ENCODE measurements at places on chromosomes 3 and 15. TPM values are rescaled to one million over a fixed set of nuclear protein-coding genes. Genes with fewer than 3 reads are reported as not detected.

DNA sequence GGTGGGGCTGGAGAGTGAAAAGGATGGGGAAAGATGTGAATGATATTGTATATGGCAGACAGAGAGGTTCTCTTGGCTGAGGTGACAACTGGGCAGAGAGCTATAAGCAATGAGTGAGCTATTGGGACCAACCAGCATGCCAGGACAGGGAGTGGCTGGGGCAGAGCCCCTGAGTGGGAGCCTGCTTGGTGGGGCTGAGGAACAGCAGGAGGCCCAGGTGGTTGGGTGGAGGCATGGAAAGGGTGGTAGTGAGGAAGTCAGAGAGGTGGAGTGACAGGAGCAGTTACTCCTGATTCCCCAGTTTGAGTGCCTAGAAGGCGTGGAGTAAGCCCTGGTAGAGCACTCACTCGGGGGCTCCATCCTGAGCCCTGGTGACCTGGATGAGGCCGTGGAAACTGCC lies 15.5 kb upstream of the TNFAIP8L3 start:
- no peak overlapping the region for H3K4me3 ChIP-seq
- no peaks in the 10 kb centered on the region for H3K36me3 ChIP-seq
- no peaks in the 10 kb centered on the region for H3K27me3 ChIP-seq
- no peak overlapping the region for H3K27ac ChIP-seq
- no peak for DNase-seq

GRCh38 chr15:43370975-43371974 lies at the start of the genes TUBGCP4 and ZSCAN29:
TUBGCP4 (plus strand) TSS chr15:43371101; CDS start chr15:43371355, 254 bp downstream.
ZSCAN29 (minus strand) TSS chr15:43371043; CDS start chr15:43369913, 1,130 bp downstream.
- H3K4me3 ChIP-seq: peak within 1 kb of the TSS; percentile 91
- peak; percentile 92 for DNase-seq
- H3K27me3 ChIP-seq: no peaks in the 10 kb centered on the region

GRCh38 chr3:145936971-145937370 lies 224.0 kb downstream of the PLOD2 start:
- no peaks in the 10 kb centered on the region for H3K27me3 ChIP-seq
- H3K27ac ChIP-seq: no peak overlapping the region
- H3K4me3 ChIP-seq: no peak overlapping the region

DNA sequence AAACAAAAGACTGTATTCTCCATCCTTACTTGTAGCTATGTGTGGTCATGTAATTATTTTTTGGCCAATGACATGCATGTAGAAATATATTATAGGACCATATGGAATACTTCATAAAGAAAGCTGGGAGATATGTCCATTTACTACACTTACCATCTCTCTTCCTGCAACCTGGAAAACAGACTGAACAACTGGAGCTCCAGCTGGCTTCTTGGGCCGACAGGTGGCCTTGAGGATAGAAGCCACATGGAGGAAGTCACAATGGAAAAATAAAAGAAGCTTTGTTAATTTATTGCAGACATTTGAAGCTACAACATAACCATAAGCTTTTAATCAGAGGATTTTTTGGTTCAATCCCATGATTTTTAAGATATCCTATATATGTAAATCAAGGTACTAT lies 167.9 kb upstream of the CBLB start:
- peaks cover 15% of the 10 kb centered on the region for H3K4me1 ChIP-seq
- H3K27ac ChIP-seq: peak overlapping the region; percentile 62
- no peaks in the 10 kb centered on the region for H3K27me3 ChIP-seq
- no peak overlapping the region for H3K4me3 ChIP-seq

- no peak for DNase-seq
- no peaks in the 10 kb centered on the region for H3K27me3 ChIP-seq
- no peak overlapping the region for H3K4me3 ChIP-seq
- no peaks in the 10 kb centered on the region for H3K36me3 ChIP-seq
Observed at GRCh38 chr15:33009026-33009425, 185.5 kb downstream of the FMN1 start.

DNA sequence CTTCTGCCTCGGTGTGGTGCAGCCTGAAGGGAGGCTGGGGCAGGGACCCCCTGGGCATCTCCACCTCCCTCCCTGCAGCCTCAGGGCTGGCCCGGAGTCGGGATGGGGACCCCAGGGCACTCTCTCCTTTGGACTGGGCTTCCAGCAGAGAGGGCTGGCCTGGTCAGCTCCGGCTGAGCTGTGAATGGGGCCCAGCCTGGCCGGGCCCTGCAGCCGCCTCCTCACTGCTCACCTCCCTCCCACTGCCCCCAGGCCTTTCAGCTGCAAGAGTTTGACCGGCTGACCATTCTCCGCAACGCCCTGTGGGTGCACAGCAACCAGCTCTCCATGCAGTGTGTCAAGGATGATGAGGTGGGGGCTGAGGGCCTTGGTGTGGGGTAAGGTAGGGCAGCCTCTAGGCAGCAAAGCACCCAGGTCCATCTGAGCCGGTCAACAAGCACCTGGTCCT lies 36.0 kb downstream of the PSTPIP1 start:
- H3K4me1 ChIP-seq: peaks cover 20% of the 10 kb centered on the region
- peak overlapping the region; percentile 17 for H3K27ac ChIP-seq
- no peaks in the 10 kb centered on the region for H3K36me3 ChIP-seq
- DNase-seq: no peak

GRCh38 chr15:56772868-56773639 lies 39.7 kb upstream of the ZNF280D start:
- no peak overlapping the region for H3K27ac ChIP-seq
- DNase-seq: no peak
- no peaks in the 10 kb centered on the region for H3K36me3 ChIP-seq
- H3K4me1 ChIP-seq: no peaks in the 10 kb centered on the region

DNA sequence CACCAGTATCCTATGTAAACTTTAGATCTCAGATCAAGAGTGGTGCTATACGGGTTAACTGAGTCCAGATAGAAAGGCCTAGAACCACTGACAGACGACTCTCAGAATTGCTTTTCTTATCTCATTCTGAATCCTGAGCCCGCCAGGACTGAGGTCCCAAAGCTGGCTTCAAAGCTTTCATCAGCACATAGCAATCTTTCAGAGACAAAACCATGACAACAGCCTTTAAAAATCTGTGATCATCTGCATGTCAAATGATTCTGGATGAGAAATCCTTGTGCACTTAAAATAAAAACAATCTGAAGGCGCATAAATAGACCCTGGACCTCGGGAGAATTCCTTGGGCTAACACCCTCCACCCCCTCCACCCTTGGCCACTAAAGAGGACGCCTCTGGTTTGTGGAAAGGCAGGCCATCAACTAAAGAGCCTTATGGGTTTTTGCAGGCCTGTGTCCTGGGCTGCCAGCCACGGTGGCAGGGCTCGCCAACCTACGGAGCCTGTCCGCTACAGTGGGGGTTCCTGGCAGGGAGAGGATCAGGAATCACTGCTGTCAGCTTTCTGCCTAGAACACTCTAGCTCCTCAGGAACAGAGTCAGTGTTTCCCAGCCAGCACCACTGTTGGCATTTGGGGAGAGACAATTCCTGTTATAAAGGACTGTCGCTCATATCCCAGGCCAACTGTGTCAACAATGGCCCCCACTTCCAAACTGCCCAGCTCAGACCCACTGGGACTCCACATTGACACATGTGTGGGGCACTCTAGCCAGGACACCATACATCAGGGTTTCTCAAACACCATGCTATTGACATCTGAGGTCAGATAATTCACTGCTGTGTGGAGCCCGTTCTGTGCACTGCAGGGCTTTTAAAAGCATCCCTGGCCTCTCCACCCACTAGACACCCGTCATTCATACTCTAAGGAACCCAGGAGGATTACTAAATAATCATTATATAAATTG lies 20.2 kb downstream of the TLE3 start:
- peaks cover 9% of the 10 kb centered on the region for H3K4me1 ChIP-seq
- peaks cover 43% of the 10 kb centered on the region for H3K36me3 ChIP-seq
- no peak for DNase-seq
- no peak overlapping the region for H3K4me3 ChIP-seq
- H3K27me3 ChIP-seq: no peaks in the 10 kb centered on the region
- H3K27ac ChIP-seq: no peak overlapping the region

- H3K4me1 ChIP-seq: no peaks in the 10 kb centered on the region
- no peak for DNase-seq
- peak overlapping the region; percentile 89 for H3K4me3 ChIP-seq
- no peak overlapping the region for H3K27ac ChIP-seq
- no peaks in the 10 kb centered on the region for H3K27me3 ChIP-seq
Observed at GRCh38 chr3:158802409-158803268, 785 bp downstream of the MFSD1 start.

GRCh38 chr15:58396181-58396580 lies 35.6 kb upstream of the LIPC start:
- H3K36me3 ChIP-seq: no peaks in the 10 kb centered on the region
- no peaks in the 10 kb centered on the region for H3K27me3 ChIP-seq
- no peaks in the 10 kb centered on the region for H3K4me1 ChIP-seq
- no peak for DNase-seq
- no peak overlapping the region for H3K27ac ChIP-seq
- H3K4me3 ChIP-seq: no peak overlapping the region

DNA sequence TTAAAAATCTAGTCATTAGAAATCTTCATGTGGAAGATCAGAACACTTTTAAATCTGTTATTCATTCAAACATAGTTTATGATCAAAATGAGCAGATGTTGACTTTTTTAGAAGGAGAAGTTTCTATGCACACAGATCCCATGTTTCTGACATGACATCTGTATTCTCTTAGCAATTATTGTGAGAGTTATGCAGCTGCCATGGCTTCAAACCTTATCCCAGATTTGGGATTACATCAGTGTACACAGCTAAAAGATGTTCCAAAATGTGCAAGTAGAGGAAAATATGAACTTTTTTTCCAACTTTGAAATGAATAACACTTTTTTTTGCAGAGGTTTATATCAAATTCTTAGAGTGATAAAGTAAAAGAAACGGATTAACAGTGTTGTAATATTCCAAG lies 1166.9 kb downstream of the ZPLD1 start:
- no peaks in the 10 kb centered on the region for H3K36me3 ChIP-seq
- no peaks in the 10 kb centered on the region for H3K27me3 ChIP-seq
- no peak for DNase-seq
- H3K4me3 ChIP-seq: no peak overlapping the region
- H3K27ac ChIP-seq: no peak overlapping the region
- no peaks in the 10 kb centered on the region for H3K4me1 ChIP-seq

GRCh38 chr3:125662675-125663074 lies 67.4 kb upstream of the OSBPL11 start:
- DNase-seq: no peak
- H3K36me3 ChIP-seq: no peaks in the 10 kb centered on the region
- no peak overlapping the region for H3K27ac ChIP-seq

GRCh38 chr3:195046441-195046840 lies 224.5 kb downstream of the XXYLT1 start:
- H3K36me3 ChIP-seq: no peaks in the 10 kb centered on the region
- no peaks in the 10 kb centered on the region for H3K27me3 ChIP-seq
- H3K4me3 ChIP-seq: no peak overlapping the region
- peak; percentile 44 for DNase-seq
- no peaks in the 10 kb centered on the region for H3K4me1 ChIP-seq

GRCh38 chr3:33678073-33678472 lies 40.0 kb downstream of the CLASP2 start:
- H3K27me3 ChIP-seq: no peaks in the 10 kb centered on the region
- H3K36me3 ChIP-seq: no peaks in the 10 kb centered on the region
- H3K4me3 ChIP-seq: no peak overlapping the region
- DNase-seq: no peak
- H3K27ac ChIP-seq: no peak overlapping the region
- no peaks in the 10 kb centered on the region for H3K4me1 ChIP-seq

- H3K4me3 ChIP-seq: peak overlapping the region; percentile 71
- H3K36me3 ChIP-seq: peaks cover 10% of the 10 kb centered on the region
- H3K27ac ChIP-seq: peak overlapping the region; percentile 91
Observed at GRCh38 chr3:57756528-57757401, 656 bp downstream of the SLMAP start.

DNA sequence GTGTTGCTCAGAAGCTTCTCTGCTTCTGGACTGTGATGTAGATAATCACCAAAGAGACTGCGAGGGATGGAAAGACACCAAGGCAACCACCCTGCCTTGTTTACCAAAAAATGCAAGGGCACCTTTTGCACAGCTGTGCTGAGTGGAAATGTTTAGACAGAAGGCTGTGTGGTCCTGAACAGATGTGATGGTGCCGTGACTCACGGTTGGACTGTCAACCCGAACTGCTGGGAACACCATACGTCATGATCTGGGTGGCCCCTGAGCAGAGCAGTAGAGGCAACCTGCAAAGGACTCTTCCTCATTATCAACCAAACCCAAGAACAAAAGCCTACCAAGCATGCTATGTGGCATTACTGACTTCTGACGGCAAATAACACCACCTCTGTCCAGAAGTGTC lies 61.3 kb upstream of the LPP start:
- no peaks in the 10 kb centered on the region for H3K36me3 ChIP-seq
- no peak overlapping the region for H3K4me3 ChIP-seq

GRCh38 chr15:63104727-63105126 lies 16.9 kb upstream of the LACTB start:
- H3K27me3 ChIP-seq: no peaks in the 10 kb centered on the region
- no peak overlapping the region for H3K4me3 ChIP-seq
- H3K27ac ChIP-seq: no peak overlapping the region
- no peaks in the 10 kb centered on the region for H3K36me3 ChIP-seq
- H3K4me1 ChIP-seq: no peaks in the 10 kb centered on the region
- DNase-seq: no peak

GRCh38 chr3:183502237-183503181 lies 53.0 kb downstream of the KLHL6 start:
- H3K4me3 ChIP-seq: no peak overlapping the region
- no peaks in the 10 kb centered on the region for H3K4me1 ChIP-seq
- no peak overlapping the region for H3K27ac ChIP-seq
- no peaks in the 10 kb centered on the region for H3K27me3 ChIP-seq
- H3K36me3 ChIP-seq: no peaks in the 10 kb centered on the region

GRCh38 chr3:86410587-86410986 lies 580.4 kb downstream of the VGLL3 start:
- H3K4me3 ChIP-seq: no peak overlapping the region
- H3K36me3 ChIP-seq: no peaks in the 10 kb centered on the region
- no peak for DNase-seq

GRCh38 chr15:26126070-26126469 lies 262.9 kb upstream of the ATP10A start:
- no peaks in the 10 kb centered on the region for H3K36me3 ChIP-seq
- H3K4me3 ChIP-seq: no peak overlapping the region
- H3K27me3 ChIP-seq: no peaks in the 10 kb centered on the region
- no peak for DNase-seq

DNA sequence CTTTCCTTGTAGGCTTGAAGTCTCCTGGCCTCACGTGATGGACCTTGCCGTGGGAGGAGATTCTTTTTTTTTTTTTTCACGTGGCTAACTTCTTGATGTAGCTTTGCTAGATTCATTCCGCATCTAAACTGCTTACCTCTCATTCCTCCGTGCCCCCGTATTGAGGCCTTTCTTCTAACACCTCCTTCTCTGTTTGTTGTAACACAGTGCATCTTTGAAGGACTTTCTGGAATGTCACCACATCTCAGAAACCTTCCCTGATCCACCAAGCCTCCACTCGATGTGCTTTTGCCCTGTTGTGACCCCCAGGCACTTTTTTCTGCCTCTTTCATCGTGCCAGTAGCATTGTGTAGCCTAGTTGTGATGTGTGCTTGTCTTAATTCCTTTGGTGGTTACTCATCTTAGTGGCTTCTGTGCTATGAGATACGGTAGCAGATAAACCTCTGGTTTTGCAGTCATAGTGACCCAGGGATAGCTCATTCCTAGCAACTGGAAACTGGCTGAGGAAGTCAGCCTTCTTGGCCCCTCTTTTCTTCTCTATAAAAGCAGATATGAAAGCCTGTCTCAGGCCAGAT lies 1.6 kb upstream of the BNC1 start:
- H3K27ac ChIP-seq: no peak overlapping the region
- no peak for DNase-seq
- H3K27me3 ChIP-seq: no peaks in the 10 kb centered on the region
- no peak overlapping the region for H3K4me3 ChIP-seq

Gene GATM
- 232 TPM for total RNA-seq

Gene APOD
- total RNA-seq: 0.33 TPM

Gene HOMER2
- total RNA-seq: 7.3 TPM

Gene LDHAL6B
- not detected for total RNA-seq

Gene CD200
- total RNA-seq: not detected

All from SJCRH30 (cell line).